ENCODE measurements at places on chromosomes 3 and 15.

DNA sequence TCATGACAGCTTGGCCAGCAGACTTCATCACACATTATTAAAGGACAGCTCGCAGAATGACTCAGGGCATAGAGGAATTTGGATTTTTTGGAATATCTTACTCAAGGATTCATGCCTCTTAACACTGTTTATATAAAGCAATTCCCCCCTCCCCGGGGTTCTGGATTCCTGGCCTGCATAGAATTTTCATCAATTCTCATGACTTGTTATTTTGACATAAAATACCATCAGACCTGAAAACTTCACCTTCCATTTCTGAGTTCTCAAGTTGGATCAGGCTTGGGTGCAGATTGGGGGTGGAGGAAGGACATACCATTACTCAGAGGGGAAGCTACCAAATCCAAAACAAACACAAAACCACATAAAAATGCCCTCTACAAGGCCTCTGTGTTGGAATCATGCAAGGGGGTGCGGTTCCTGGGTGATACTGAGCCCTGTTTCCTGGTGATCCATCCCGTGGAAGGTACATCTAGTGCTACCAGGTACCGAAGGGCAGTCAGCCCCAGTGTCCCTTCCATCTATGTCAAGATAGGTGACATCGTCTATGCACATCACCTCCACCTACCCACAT is 95.3 kb downstream of the DAPK2 start:
- H3K4me1 ChIP-seq: peaks cover 9% of the 10 kb centered on the region
- DNase-seq: no peak
- no peak overlapping the region for H3K27ac ChIP-seq
- H3K27me3 ChIP-seq: peaks cover 3% of the 10 kb centered on the region

DNA sequence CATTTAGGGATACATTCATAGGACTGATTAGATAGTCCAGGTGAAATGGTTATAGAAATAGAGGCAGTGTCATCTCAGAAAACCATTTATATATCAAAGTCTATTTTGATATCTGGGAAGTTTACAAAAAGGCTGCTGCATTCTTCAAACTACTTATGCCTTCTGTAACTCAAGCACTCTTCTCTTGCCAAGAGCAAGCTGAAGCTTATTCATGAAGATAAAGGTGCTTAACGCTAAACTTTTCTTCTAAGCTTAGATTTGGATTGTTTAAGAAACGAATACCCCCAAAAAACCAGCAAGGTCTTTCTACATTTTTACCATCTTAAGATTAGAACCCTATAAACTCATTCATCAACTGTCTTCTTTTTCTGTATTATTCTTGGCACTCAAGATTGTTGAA is 23.3 kb upstream of the USF3 start:
- peaks cover 20% of the 10 kb centered on the region for H3K4me1 ChIP-seq
- no peak overlapping the region for H3K27ac ChIP-seq
- H3K4me3 ChIP-seq: no peak overlapping the region
- H3K27me3 ChIP-seq: no peaks in the 10 kb centered on the region
- peaks cover 37% of the 10 kb centered on the region for H3K36me3 ChIP-seq
- no peak for DNase-seq

GRCh38 chr3:171165499-171165921 is 139.0 kb upstream of the SLC2A2 start:
- DNase-seq: no peak
- peak overlapping the region; percentile 58 for H3K27ac ChIP-seq
- peaks cover 64% of the 10 kb centered on the region for H3K36me3 ChIP-seq
- peaks cover 23% of the 10 kb centered on the region for H3K4me1 ChIP-seq

- no peak overlapping the region for H3K27ac ChIP-seq
- no peaks in the 10 kb centered on the region for H3K36me3 ChIP-seq
- H3K4me1 ChIP-seq: no peaks in the 10 kb centered on the region
- no peak overlapping the region for H3K4me3 ChIP-seq
- no peaks in the 10 kb centered on the region for H3K27me3 ChIP-seq
These were observed 64.2 kb downstream of the MAGI1 start for GRCh38 chr3:65974509-65974908.

- H3K36me3 ChIP-seq: no peaks in the 10 kb centered on the region
- H3K27me3 ChIP-seq: peaks cover 13% of the 10 kb centered on the region
- H3K4me1 ChIP-seq: no peaks in the 10 kb centered on the region
These were observed 25.6 kb upstream of the FAM174B start for GRCh38 chr15:92681141-92681631.

- no peak overlapping the region for H3K4me3 ChIP-seq
- H3K4me1 ChIP-seq: no peaks in the 10 kb centered on the region
- H3K27ac ChIP-seq: no peak overlapping the region
- no peaks in the 10 kb centered on the region for H3K36me3 ChIP-seq
- no peak for DNase-seq
- H3K27me3 ChIP-seq: peaks cover 5% of the 10 kb centered on the region
These were observed 3.6 kb downstream of the OTOL1 start for GRCh38 chr3:161500068-161500796.

DNA sequence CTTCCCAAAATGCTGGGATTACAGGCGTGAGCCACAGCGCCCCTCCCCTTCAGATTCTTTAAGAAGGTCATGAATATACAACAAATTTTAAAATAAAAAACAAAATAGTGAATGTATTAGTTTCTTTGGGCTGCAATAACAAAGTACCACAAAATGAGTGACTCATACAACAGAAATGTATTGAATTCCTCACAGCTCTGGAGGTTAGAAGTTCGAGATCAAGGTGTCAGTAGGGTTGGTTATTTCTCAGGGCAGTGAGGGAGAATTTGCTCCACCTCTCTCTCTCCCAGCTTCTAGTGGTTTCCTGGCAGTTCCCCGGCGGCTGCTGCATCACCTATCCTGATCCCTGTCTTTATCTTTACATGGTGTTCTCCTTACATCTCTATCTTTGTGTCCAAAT is 804.0 kb downstream of the ROBO1 start:
- H3K36me3 ChIP-seq: no peaks in the 10 kb centered on the region
- no peaks in the 10 kb centered on the region for H3K4me1 ChIP-seq
- no peaks in the 10 kb centered on the region for H3K27me3 ChIP-seq

DNA sequence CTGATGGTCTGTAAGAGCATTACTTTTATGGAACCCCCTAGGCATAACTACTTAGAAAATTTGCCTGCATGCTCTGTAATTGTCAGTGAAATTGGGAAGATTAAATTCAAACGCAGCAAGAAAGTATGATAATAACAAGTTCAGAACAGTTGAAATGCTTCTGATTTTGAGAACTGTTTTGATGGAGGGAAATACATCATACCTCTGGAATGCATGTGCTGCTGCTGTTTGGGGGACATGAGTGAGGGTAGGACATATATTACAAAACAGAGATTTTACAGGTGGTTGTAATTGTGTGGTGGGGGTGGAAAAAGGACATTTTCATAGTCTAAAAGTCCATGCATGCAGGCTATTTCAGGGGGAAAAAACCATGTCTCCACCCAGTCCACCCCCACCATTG is 135.0 kb upstream of the DPH6 start:
- H3K4me3 ChIP-seq: no peak overlapping the region
- H3K36me3 ChIP-seq: no peaks in the 10 kb centered on the region
- H3K27me3 ChIP-seq: peaks cover 19% of the 10 kb centered on the region
- no peak for DNase-seq

DNA sequence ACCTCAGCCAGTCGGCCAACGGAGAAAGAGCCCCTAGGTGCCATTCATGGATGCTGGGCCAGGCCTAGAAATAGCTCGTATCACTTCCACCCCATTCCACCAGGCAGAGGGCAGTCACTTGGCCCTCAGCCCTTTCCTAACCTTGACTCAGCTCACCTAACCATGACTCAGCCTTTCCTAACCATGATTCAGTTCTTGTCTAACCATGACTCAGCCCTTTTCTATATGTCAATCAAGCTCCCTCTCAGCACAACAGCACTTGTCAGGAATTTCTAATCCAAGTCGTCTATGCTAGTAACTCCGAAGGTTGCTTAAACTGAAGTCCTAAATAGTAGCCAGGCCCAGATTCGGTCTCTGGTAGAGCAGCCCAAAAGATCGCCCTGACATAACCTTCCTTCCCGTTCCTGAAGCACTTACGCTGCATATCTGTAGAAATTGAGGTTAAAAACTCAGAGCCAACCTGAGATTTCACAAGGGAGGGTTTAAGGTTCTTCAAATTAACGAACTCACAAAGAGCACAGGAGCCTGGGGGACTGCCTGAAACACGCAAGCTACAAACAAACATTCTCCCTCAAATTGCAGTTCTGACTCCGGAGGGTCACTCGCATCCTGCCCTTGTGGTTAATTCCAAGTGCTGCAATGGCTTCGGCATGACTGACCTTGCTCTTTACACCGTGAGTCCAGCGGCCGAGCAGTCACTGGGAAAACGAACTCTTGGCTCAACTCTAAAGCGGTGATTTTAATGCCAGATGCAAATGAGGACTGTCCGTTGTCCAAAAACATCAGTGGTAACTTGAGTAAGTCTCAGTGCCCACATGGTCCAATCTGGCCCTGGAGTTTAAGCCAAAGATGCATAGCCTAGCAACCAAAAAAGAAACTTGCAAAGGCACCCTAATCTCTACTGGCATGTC is 99.9 kb downstream of the ADAMTS17 start:
- no peak overlapping the region for H3K4me3 ChIP-seq
- no peaks in the 10 kb centered on the region for H3K27me3 ChIP-seq
- H3K4me1 ChIP-seq: no peaks in the 10 kb centered on the region

DNA sequence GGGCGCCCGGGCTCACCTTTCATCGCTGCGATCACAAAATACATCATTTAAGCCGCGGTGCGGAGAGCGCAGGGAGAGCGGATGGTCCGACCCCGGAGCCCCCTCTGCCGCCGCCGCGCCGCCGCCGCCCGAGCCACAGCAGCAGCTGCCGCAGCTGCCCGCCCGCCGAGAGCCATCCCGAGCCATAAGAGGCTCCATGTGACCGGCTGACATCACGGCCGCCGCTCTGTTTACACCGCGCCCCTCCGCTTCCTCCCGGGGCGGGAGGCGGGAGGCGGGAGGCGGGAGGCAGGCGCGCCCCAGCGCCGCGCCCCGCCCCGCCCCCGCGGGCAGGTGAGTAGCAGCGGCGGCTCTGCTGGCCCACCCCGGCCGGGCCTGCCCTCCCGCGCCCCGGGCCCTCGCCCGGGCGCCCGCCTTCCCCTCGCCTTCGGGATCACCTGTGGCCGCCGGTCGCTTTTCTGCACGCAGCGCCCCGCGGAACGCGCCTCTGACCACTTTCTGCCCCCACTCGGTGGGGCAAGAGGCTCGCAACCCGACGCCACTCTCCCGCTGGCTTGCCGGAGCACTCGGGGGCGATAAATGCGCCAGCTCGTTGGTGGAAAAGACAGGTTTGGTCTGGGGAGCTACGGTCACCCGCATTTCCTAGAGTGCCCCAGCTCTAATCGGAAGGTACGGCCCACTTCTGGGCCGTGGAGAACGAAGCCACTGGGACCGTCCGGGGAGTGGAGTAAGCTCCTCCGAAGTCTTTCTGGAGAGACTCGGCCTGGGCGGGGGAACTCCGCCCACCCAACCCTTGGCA is 113.6 kb upstream of the ICE2 start:
- peaks cover 17% of the 10 kb centered on the region for H3K27me3 ChIP-seq
- peak overlapping the region; percentile 77 for H3K4me3 ChIP-seq
- peak overlapping the region; percentile 85 for H3K27ac ChIP-seq
- H3K36me3 ChIP-seq: peaks cover 16% of the 10 kb centered on the region
- peak; percentile 87 for DNase-seq

- no peak overlapping the region for H3K4me3 ChIP-seq
- peaks cover 19% of the 10 kb centered on the region for H3K36me3 ChIP-seq
- no peak overlapping the region for H3K27ac ChIP-seq
- DNase-seq: no peak
- peaks cover 2% of the 10 kb centered on the region for H3K4me1 ChIP-seq
These were observed 12.6 kb downstream of the PDHB start for GRCh38 chr3:58421004-58421403.

GRCh38 chr3:111794711-111795110 is 64.4 kb upstream of the PHLDB2 start:
- DNase-seq: no peak
- H3K4me3 ChIP-seq: no peak overlapping the region
- no peak overlapping the region for H3K27ac ChIP-seq
- no peaks in the 10 kb centered on the region for H3K36me3 ChIP-seq
- no peaks in the 10 kb centered on the region for H3K4me1 ChIP-seq
- H3K27me3 ChIP-seq: no peaks in the 10 kb centered on the region

GRCh38 chr15:79988448-79989117 is 17.6 kb upstream of the BCL2A1 start:
- H3K36me3 ChIP-seq: no peaks in the 10 kb centered on the region
- peaks cover 3% of the 10 kb centered on the region for H3K4me1 ChIP-seq
- H3K4me3 ChIP-seq: no peak overlapping the region
- no peaks in the 10 kb centered on the region for H3K27me3 ChIP-seq
- DNase-seq: no peak
- no peak overlapping the region for H3K27ac ChIP-seq

DNA sequence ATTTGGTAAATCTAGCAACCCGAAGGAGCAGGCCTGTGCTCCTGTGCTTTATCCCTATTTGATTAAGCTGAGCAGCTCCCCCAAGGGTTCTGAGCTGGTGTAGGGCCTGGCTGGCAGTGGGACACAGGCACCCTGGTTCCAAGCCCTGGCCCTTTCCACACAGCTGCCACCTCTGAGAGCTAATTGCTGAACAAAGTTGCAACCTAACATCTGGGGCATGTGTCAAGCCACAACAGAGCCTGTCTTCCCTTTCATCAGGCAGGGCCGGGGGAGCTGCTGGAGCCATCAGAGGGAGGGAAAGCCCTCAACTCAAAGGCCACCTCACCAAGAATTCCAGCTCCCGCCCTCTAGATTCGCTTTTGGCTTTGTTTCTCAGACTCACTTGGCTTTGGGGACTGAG is 17.1 kb upstream of the MRPS22 start:
- H3K4me3 ChIP-seq: no peak overlapping the region
- no peaks in the 10 kb centered on the region for H3K36me3 ChIP-seq
- no peak for DNase-seq
- peaks cover 6% of the 10 kb centered on the region for H3K27me3 ChIP-seq

DNA sequence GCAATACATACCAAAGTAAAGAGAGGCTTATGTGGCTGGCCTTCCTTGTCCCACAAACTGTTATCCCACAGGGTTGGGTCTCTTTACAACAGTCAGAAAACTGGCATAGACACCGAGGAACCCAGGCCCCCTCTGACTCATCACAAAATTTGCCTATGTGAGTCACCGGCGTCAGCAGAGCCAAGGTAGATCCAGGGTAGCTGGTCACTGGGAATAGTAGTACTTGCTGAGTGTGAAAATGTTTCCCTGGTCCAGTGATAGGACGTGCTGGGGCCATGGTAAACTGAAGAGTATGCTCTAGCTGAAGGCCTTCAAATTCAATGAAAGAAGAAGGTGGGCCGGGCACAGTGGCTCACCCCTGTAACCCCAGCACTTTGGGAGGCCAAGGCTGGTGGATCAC is 27.1 kb upstream of the SKIL start:
- no peaks in the 10 kb centered on the region for H3K27me3 ChIP-seq
- no peak overlapping the region for H3K27ac ChIP-seq

- DNase-seq: peak; percentile 35
- no peak overlapping the region for H3K4me3 ChIP-seq
- no peaks in the 10 kb centered on the region for H3K27me3 ChIP-seq
These were observed 505.2 kb downstream of the SHQ1 start for GRCh38 chr3:72343078-72343477.

GRCh38 chr15:56428821-56429458 is 36.0 kb downstream of the MNS1 start:
- DNase-seq: no peak
- H3K4me1 ChIP-seq: peaks cover 5% of the 10 kb centered on the region
- no peaks in the 10 kb centered on the region for H3K36me3 ChIP-seq
- no peaks in the 10 kb centered on the region for H3K27me3 ChIP-seq

Measured in activated CD4-positive, alpha-beta T cell treated with anti-CD3 and anti-CD28 coated beads, Interleukin-2, amount 10 ng/mL, durations not matched to agents 7 days and 5 days (primary cell).